Activated effector memory CD4-positive, alpha-beta T cell treated with Interleukin-2 at 50 U/mL for 16 hours (primary cell): ENCODE measurements at places on chromosomes 5 and 9.

DNA sequence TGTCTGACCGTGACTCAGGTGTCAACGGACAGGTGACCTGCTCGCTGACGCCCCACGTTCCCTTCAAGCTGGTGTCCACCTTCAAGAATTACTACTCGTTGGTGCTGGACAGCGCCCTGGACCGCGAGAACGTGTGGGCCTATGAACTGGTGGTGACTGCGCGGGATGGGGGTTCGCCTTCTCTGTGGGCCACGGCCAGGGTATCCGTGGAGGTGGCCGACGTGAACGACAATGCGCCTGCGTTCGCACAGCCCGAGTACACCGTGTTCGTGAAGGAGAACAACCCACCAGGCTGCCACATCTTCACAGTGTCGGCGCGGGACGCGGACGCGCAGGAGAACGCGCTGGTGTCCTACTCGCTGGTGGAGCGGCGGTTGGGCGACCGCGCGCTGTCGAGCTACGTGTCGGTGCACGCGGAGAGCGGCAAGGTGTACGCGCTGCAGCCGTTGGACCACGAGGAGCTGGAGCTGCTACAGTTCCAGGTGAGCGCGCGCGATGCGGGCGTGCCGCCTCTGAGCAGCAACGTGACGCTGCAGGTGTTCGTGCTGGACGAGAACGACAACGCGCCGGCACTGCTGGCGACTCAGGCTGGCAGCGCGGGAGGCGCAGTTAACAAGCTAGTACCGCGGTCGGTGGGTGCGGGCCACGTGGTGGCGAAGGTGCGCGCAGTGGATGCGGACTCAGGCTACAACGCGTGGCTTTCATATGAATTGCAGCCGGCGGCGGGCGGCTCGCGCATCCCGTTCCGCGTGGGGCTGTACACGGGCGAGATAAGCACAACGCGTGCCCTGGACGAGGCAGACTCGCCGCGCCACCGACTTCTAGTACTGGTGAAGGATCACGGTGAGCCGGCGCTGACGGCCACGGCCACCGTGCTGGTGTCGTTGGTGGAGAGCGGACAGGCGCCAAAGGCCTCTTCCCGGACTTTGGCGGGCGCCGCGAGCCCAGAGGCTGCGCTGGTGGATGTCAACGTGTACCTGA, 1.8 kb downstream of the PCDHA11 start:
- no peak for DNase-seq

- no peak for DNase-seq
Observed at GRCh38 chr5:169748174-169748573, 111.1 kb downstream of the DOCK2 start.

- no peak for DNase-seq
Observed at GRCh38 chr9:79256691-79257213, 315.0 kb upstream of the TLE4 start.

DNA sequence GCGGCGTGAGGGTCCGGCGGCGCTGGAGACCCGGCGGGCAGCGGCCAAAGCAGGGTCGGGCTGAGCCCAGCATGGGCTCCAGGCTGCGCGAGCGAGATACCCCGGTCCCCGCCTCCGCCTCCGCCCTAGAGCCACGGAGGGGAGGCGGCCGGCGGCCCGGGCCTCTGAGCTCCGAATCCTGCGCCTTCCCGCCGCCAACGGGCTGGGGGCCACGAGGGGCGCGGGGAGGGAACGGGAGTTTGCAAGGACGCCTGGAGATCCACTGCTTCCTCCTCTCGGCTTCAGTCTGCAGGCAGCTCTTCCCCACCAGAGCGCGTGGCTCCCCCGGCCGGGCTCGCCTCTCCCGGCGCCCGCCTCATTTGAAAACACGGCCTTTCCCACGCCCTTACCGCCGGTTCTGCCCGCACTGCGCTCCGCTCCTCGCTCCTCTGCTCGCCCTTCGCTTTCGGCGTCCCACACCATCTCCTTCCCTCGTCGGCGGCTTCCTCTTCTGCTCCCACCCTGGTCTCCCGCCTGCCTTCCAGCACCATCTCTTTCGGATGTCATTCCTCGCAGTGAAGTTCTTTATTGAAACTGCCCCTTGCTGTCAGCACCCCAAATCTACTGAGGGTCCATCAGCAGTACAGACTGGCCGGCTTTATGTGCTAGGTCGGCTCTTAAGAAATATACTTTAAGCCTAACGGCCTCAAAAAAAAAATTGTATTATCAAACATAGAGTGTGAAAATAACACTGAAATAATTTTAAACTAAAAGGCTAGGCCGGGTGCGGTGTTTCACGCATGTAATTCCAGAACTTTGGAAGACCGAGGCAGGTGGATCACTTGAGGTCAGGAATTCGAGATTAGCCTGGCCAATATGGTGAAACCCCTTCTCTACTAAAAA, 105.0 kb upstream of the FAM120A start:
- DNase-seq, result no peak

DNA sequence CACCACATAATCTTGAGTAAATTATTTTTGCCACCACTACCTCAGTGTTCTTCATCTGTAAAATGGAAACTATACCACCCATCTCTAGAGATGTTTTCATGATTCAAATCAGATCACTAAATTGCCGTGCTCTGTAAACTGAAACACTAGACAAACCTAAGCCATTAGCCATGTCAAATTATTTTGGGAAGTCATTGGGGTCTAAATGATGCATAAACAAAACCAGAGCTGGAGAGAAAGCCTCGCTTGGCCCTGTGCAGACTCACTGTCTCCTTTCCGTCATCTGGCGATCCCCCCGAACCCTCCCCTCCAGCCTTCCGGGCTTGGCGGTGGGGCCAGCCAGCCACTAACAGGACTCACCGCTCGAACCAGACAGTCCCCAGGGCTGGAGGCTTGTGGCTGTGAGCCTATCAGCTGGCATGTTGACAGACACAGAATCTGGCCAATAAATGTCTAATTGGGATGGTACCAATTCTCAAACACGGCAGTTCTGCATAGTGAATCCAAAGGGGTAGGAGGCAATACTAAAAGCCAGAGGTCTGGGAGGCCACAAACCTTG, 256.5 kb downstream of the SEC61B start:
- no peak for DNase-seq

GRCh38 chr9:131260751-131261452, 15.4 kb downstream of the FAM78A start:
- no peak for DNase-seq

DNA sequence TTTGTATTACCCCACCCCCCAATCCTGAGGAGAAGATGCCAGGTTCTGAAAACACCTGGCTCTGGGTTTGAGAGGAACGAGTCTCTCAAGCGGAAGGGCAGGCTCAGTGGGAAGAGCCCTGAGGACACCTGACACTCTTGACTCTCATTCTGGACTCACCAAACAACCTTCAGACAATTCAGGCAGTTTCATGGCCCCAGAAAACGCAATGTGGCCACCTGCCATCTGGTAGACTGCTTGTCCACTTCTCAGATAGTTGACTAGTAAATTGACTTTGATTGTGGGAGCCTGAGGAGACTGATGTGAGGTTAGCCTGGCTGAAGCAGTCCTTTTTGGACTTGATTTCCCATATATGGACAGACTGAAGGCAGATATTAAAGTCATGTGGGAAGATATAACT, 117.5 kb upstream of the FSTL4 start:
- DNase-seq, result no peak

DNA sequence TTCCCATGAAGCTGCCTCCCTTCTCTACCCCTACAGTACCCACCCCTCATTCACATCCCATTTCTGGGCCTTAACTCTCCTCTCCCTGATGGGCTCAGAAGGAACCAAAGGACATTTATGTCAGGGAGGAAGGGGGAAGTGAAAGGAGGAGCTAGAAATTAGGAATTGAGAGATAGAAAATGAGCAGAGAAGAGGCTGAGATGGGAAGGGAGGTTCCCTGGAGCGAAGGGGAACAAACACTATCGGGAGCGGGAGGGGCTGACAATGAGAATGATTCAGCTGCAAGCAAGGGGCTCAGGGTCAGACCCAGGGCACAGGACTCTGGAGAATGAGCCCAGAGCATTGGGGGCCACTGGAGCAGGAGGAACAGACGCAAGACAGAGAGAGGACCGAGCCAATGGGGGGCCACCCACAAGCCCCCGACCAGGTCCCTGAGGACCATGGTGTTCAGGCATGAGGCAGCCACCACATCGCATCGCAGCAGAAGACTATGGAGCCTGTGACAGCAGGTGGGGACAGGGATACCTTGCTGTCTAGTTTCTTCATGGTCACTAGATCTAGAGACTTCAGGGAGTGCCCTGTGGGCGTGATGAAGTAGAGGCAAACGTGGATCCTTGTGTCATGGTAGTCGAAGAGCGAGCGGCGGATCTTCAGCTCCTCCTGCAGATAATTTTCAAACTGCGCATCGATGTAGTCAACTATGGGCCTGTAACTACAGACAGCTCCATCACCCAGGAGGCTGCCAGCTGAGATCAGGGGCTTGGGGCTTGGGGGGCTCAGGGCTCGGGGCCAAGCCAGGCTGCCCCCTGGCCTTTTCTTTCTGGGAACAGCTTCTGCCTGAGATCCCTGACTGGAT, 13.6 kb downstream of the SEPTIN8 start:
- DNase-seq, result no peak

DNA sequence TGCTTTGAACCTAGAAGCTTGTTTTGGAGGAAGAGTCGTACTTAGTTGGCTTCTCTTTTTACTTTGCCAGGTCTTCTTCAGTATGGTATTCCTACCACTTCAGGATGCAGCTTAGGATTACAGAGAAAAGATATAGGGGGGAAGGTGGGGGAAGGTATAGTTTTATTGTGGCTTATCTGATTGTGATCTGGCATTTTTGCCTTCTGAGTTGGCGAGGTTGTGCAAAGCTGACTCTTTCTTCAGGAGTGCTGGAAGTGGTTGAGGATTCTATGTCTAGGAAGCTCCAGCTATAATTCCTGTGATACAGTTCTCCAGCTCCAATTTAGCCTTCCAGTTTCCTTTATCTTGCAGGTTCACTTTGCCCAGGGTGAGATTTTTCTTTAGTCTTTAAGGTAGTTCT, 7.0 kb downstream of the CDC42SE2 start:
- no peak for DNase-seq

DNA sequence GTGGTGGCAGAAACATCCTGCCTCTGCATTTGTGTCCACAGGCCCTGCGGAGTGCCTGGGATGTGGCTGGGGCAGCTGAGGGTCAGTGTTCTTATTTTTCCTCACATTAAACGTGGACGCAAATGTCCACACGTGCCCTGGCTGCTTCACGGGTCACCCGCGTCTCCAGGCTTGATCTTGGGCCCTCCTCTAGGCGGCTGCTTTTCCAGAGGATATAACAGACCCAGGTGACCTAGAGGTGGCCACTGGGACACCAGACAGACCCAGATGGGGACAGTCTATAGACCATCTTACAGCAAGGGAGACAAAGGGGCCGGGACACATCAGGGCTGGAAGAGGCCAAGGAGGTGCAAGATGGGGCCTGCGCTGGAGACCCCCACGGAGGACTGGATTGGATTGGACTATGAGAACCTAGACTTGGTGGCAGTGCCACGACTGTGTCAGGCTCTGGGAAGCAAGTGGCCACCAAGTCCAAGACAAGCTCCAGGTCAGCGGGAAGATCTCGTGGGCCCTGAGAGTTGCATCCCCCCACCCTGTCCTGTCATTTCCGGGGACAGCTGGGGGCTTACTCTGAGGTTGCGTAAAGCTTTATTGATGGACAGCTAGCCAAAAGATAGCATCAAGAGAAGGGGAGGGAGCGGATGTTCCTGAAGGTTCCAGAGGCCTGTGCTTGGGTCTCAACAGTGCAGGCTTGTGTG, 6.9 kb downstream of the WNK2 start:
- DNase-seq, result no peak
